ENCODE measurements at places on chromosomes 5 and 9. TPM values are rescaled to one million over a fixed set of nuclear protein-coding genes. Genes with fewer than 3 reads are reported as not detected.

DNA sequence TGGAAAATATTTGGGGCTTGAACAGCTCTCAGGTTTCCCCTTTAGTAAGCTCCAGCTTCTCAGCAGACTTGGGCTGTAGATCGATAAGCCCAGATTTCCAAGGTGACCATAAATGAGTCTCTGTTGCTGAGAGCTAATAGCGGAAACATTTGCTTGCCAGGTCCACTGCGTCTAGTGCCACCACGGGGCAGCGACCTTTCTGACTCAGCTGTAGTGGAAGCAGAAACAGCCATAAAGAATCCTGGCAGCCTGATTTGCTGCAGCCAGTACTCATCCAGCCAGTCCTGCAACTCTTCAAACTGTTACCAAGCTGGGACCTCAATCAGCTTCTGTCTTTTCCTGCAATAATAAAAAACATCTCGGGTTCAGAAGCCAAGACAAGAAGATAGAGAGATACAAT is 241.7 kb downstream of the DOCK8 start:
- no peak overlapping the region for H3K4me3 ChIP-seq
- H3K27me3 ChIP-seq = no peaks in the 10 kb centered on the region
- H3K36me3 ChIP-seq = no peaks in the 10 kb centered on the region
- H3K4me1 ChIP-seq = peaks cover 11% of the 10 kb centered on the region

The HAVCR1 gene
- total RNA-seq = not detected

GRCh38 chr9:15942831-15943424 is 390.1 kb downstream of the CCDC171 start:
- no peaks in the 10 kb centered on the region for H3K36me3 ChIP-seq
- no peaks in the 10 kb centered on the region for H3K27me3 ChIP-seq
- DNase-seq = no peak
- H3K4me1 ChIP-seq = no peaks in the 10 kb centered on the region
- no peak overlapping the region for H3K27ac ChIP-seq

DNA sequence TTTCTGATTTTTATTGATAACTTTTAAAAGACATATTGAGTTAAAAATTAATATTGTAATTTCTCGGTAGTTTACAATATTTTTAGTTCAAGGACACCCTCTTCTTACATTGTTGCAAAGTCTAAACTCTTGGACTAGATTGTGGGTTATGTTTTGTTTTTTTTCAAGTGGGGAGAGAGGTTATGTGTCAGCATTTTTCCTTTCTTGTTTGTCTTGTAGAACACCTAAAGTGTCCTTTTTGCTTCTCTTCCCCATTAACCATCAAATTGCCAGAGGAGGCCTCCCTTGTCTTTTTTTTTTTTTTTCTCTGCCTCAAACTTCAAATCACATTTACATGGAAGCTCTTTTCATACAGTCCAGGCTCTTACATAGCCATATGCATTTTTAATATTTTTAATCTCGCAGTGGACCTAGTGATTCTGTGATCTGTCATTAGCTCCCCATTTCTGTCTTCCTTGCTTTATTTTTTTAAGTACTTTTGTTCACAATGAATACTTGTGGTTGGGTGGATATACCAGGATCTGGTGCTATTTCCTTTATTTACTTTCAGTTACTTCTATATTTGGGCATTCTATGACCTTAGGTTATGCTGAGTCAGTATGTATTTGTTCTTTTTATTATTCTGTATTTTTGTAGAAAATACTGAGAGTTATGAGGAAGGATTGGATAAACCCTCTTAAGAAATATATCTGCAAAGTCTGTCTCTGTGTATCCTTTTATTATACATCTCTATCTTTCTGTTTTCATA is 2280.6 kb upstream of the ACO1 start:
- no peak overlapping the region for H3K27ac ChIP-seq
- no peak for DNase-seq
- H3K4me3 ChIP-seq = no peak overlapping the region
- no peaks in the 10 kb centered on the region for H3K4me1 ChIP-seq
- H3K27me3 ChIP-seq = no peaks in the 10 kb centered on the region
- peaks cover 5% of the 10 kb centered on the region for H3K36me3 ChIP-seq

DNA sequence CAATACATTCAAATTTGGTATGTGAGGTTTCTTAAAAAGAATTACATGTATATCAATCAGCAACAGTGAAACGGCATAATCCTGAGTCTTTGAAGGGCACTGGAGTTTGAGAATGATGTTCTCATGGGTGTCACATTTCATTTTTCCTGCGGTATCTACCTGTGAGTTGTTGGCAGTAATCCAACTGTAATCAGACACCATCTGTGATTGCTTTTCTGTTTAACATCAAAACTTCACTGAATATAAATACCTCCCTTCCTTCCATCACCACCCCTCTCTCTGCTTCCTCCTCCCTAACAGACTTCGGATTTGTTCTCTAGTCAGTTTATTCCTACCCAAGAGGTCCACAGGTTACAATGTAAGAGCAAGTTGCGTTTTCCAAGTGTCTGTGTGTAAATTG is 275.2 kb upstream of the PCSK5 start:
- H3K27ac ChIP-seq = no peak overlapping the region
- H3K4me1 ChIP-seq = peaks cover 38% of the 10 kb centered on the region
- DNase-seq = no peak
- no peaks in the 10 kb centered on the region for H3K27me3 ChIP-seq
- H3K36me3 ChIP-seq = no peaks in the 10 kb centered on the region
